ENCODE measurements at places on chromosomes 6 and 20.

- no peak for DNase-seq
Measured at GRCh38 chr20:44651684-44652423, at the start of gene ADA. ADA (minus strand) TSS chr20:44651699; CDS start chr20:44651607, 92 bp downstream.

DNA sequence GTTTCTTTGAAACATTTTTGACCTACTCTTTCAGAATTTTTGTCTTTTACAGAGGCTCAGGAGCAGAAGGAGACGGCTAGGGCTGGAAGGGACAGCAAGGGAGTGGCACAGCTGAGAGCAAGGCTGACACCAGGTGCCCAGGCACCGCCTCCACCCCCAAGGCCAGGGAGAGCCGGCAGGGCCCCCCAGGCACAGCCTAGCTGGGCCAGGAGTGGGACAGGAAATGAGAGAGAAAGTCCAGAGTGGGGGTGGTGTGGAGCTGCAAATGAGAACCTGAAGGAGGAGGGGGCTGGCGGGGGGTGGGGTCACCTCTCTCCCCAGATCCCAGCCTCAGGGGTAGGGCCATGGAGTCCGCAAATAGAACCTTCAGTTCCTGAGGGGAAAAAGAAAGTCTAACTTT, 236.7 kb downstream of the CDC5L start:
- no peak for DNase-seq

DNA sequence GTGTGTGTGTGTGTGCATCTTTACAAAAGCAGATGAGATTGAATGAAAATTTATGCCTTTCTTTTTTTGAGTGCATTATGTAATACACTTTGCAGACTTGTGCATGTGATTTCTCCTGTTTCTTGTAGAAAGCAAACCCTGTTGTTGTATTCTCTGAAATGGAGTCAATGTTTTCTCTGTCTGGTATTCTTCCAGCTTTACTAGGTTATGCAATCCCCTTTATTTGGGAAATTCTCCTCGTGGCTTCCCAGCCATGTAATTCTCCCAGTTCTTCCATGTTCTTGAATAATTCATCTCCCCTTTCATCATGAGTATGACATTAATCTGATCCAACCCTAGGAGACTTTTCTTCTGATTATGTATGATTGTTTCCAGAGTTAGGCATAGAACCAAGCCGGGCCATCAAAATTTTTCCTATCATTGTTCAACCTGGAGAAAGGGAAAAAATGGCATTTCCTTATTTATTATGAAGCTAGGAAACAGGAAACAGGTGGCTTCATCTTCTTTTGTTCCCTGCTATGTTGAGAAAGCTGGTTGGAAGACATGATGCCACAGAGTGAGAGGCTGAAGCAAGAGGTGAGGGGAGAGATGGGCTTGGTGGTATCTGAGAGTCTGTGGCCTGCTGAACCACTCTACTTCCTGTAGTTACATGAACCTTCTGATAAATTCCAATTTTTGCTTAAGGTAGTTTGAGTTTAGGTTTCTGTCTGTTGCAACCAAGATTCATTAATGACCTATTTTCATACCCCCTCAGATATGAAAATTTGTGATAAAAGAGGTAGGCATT, 68.8 kb downstream of the PRL start:
- DNase-seq, result no peak

DNA sequence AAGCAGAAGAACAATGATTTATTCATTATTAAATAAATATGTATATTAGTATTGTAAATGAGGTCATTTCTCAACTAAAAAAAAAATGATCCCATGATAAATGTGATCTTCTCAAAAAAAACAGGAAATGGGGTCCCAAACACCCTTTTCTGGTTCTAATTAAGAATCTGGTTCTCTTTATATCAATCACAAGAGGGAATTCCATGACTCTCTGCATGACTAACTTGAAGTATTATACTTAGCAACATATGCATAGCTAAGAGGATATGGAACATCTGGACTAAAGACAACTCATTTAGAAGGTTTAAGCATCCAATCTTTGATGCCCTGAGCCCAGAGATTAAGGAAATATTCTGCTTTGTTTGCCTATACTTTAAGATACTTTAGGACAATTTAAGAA, 89.7 kb upstream of the EMILIN3 start:
- no peak for DNase-seq

DNA sequence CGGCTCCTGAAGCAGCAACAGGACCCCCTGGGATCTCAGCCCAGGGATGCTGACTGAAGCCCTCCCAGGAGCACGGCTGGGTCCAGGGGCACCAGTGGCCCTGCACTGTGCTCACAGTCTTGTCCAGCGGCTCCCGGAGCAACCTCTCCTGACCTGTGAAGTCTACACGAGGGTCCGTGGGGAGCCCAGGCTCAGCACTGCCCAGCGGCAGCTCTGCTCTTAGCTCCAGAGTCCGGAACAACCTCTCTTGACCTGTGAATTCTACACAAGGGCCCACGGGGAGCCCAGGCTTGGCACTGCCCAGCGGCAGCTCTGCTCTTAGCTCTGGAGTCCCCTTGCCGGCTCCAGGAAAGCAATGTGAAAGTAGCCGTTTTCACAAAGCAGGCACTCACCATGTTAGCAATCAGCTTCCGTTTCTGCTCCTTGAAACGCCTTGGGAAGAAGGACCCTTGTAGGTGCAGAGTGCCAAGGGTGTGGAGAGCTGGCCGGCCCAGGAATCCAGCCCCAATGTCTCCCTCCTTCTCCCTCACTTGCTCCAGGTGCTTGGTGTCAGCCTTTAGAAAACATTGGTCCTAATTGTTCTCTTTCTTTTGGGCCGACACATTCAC, 310.9 kb downstream of the CDH4 start:
- DNase-seq, result no peak

- DNase-seq, result peak; percentile 2
Measured at GRCh38 chr6:23659125-23659524, 466.9 kb upstream of the NRSN1 start.

DNA sequence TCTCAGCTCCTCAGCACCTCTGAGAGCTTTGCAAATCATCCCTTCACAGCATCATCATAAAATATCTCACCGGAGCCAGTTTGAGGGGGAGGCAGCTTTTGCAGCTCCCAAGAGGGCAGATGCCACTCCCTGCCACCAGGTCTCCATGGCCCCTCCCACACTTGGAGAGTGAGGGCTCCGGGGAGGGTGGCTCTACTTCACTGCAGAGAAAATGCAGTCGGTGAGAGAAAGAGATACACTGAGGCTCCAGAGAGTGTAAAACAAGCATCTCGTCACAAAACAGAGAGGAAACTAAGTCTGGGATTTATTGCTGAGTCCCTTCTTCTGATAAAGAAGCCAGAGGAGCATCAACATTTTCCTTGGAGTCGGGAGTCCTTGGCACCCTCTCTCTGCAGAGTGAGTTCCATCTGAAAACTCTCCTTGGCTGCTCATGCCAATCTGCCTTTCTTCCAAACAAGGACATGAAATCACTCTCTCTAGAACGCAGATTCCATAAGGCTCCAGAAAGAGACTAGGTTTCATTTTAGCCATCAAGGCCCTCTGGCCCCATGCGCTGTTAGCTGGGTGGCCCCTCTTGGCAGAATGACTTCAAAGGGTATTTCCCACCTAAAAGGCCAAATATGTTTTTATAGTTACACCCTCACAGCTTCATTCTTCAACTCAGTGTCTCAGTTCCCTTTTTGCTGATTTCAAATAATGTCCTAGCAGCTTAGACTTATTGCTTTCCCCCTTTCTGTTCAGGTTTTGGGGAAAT, 70.6 kb upstream of the F13A1 start:
- no peak for DNase-seq

DNA sequence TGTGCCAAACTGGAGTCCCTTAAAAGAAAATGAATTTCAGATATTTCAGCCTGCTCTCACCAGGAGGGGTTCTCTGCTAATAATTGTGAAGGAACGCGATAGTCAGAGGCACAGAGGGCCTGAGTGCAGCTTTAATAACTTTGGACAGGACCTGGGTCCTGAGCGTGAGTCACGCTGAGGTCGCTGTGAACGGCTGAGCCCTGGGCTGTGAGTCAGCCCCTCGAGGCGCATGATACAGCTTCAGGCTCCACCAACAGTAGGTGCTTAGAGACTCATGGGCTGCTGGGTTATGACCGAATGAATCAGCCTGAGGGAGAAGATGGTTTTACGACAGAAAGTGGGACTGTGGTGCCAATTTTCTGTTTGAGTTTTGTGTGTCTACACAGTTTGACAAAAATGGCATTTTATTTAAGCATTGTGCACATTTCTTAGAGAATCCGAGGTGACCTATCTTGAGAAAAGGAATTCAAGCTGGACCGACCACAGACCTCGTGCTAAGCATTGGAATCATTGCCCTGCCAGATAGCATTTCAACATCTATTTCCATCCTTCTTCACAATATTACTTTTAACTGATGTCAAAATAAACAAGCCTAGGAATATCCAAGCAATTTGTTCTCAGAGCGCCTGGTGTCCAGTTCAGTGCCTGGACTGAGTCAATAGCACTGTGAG, 183.0 kb downstream of the THBS2 start:
- no peak for DNase-seq

DNA sequence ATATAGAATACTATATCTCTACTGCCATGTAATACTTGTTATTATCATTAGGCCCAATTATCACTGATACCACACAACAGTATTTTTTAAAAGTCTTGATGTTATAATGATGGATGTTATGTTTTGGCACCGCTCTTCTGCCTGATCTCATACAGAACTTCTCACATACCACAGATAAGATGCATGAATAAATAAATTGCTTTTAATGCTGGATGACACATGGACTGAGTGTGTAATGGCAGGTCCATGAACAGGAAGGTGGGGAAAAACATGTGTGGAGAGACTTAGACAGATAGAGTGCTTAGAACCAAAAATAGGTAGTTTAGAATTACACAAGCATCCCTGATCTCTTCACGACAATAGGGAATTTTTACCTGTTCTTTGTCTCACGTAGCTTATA, 258.4 kb upstream of the MARCKS start:
- DNase-seq, result no peak

All from NCI-H2107 (cell line).